Suppressor macrophage treated with lipopolysaccharide for 1 hour (primary cell): ENCODE measurements at places on chromosomes 1 and 21.

GRCh38 chr1:198068285-198068684 is 88.5 kb upstream of the NEK7 start:
- peak; percentile 39 for DNase-seq

DNA sequence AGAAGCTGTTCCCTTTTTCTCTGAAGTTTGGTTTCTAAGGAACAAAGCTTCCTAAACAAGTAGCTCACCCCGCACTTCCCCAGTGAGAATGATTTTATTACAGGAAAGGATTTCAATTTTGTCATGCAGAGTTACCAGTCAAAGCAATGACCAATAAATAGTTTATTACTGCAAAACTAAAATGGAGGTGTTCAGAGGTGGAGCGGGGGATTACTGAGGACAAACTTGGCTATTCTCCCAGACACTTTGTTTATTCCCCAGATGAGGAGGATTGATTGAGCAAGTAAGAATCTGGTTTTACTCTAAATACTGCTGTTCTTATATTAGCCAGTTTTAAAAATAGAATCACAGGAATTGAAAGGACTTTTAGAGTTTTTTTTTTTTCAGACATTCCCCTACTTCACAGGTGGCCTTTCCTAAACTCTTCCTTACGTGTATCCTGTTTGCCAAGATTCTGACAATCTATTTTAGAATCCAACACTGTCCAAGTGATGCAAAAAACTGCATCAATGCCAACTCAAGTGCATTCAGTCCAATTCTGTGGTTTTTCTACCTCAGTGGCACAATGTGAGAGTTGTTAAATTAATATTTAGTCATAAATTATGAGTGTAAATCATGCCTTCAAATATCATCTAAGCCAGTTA is 136.1 kb downstream of the TNFSF18 start:
- no peak for DNase-seq

- no peak for DNase-seq
Measured at GRCh38 chr1:113479713-113480676, 89.7 kb downstream of the MAGI3 start.

- no peak for DNase-seq
Measured at GRCh38 chr1:94115900-94116436, 5.0 kb downstream of the ABCA4 start.

DNA sequence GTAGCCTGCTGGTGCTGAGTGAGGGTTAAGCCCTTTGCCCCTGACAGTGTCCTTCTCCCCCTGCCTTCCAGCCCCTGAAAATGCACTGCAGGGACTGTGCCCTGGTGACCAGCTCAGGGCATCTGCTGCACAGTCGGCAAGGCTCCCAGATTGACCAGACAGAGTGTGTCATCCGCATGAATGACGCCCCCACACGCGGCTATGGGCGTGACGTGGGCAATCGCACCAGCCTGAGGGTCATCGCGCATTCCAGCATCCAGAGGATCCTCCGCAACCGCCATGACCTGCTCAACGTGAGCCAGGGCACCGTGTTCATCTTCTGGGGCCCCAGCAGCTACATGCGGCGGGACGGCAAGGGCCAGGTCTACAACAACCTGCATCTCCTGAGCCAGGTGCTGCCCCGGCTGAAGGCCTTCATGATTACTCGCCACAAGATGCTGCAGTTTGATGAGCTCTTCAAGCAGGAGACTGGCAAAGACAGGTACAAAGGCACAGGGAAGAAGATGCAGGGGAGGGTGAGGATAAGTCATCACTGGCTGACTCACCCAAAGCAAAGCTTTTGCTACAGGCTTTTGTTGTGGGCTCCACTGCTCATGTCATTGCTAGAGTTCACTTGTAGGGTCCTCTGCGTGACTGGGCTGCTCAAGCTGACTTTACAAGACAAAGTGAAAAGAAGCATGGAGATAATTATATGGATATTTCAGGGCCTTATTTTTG is 174.9 kb downstream of the PIGK start:
- DNase-seq: no peak

- peak; percentile 83 for DNase-seq
Measured at GRCh38 chr1:157517016-157517415, 35.3 kb downstream of the FCRL5 start.

GRCh38 chr1:163038928-163039706 is 30.0 kb upstream of the RGS4 start:
- DNase-seq: no peak
